ENCODE measurements at places on chromosomes 3 and 15. TPM values are rescaled to one million over a fixed set of nuclear protein-coding genes. Genes with fewer than 3 reads are reported as not detected.

The CDHR4 gene
- total RNA-seq = not detected

The GABRR3 gene
- not detected for total RNA-seq

The BMF gene
- 4.8 TPM for total RNA-seq

The PRICKLE2 gene
- 3.9 TPM for total RNA-seq

The LTF gene
- total RNA-seq = 3.6 TPM

The CEMIP gene
- total RNA-seq = not detected

DNA sequence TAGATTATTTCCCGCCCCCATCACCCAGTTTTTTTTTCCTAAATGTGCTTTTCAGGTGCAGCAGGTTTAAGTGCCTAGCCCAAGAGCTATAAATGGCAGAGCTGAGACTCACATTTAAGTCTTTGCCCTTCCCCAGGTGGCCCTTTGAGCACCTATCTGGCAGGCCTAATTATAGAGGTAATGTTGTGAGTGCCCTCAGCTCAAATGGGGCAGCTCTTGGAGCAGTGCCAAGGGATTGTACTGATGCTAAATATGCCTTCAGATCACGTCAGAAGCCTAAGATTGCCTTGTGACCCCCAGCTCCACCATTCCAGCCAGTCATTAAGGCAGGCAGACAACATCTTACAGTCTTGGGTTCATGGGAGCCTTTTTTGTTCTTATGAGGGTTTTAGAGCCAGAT, 159.5 kb downstream of the RPLP1 start:
- no peak for DNase-seq

DNA sequence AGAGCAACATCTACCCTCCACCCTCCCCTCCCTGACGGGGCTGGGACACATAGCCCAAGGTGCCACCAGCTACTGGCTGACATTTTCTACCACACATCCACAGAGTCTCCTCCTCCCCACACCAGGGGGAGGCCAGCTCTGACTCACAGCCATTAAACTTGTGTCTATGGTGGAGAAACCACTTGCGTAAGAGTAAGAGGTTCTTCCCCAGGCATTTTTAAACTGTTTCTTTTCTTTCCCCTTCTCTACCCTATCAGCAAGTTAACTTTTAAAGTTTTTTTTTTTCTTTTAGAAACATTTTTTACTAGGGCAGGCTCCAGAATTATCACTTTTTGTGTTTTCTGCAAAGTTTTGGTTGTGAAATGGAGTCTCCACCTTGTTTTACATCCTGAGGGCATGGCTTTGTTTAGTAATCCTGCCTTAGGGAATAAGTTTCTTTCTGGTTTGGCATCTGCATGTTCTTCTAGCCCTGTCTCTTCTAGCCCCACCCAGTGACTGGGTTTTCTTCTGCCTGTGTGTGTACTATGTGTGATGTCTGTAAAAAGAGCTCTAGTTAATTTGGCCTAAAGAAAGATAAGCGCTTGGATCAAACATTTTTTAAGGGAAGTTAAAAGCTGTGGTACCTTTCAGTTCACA, 148.8 kb upstream of the GADL1 start:
- DNase-seq = no peak

DNA sequence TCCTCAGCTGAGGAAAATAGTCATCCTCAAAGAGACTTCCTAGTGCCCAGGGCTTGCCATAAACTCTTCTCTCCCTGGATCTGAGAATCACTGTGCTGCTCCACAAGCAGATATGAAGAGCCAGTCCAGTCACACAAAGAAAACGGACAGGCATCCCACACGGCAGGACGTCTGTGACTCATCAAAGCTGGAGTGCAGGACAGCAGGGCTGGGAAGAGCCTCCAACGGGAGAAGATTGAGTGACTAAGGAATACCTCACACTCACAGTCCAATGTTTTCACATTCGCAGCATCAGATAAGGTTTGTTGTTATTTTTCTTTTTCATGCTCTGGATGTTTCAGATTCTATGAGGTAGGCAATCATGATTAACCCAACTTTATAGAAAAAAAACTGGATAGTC, 57.8 kb downstream of the NEK10 start:
- DNase-seq = no peak
